SW 1271 (cell line): ENCODE measurements at places on chromosomes 3 and 15.

DNA sequence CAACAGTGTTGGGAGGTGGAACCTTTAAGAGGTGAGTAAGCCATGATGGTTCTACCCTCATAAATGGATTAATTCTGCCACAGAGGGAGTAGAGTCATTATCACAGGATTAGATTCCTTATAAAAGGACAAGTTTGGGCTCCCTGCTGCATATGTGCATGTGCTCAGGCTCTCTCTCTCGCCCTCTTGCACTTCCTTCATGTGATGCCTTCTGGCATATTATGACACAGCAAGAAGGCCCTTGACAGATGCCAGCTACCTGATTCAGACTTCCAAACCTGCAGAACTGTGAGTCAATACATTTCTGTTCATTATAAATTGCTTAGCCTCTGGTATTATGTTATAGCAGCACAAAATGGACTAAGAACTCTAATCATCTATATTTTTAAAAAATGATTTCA, 205.3 kb downstream of the CTNNB1 start:
- DNase-seq: no peak

- DNase-seq: no peak
These were observed 36.8 kb downstream of the ADCY5 start for GRCh38 chr3:123412076-123412475.

- DNase-seq: no peak
These were observed 356.4 kb upstream of the RASGRP1 start for GRCh38 chr15:38920966-38921365.

DNA sequence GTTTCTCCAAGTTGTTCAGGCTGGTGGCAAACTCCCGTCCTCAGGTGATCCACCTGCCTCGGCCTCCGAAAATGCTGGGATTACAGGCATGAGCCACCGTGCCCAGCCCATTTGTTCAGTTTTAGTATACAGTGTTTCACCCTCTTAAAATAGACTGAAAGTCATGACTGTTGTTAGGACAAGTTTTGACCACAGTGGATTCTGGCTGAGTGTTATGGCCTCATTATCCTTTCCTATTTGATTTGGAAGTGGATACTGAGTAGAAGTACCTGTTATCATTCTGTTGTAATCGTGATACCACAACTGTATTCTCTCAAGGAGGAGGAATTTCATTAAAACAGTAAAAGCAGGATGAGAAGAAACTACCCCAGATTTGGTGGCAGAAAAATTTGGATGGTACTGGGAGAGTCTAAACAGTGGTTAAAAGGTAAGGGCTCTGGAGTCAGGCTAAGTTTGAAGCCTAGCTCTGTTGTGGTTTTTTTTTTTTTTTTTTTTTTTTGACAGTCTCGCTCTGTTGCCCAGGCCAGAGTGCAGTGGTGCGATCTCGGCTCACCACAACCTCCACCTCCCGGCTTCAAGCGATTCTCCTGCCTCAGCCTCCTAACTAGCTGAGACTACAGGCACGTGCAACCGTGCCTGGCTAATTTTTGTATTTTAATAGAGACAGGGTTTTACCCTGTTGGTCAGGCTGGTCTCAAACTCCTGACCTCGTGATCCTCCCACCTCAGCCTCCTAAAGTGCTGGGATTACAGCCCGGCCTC, 2.6 kb downstream of the MAP2K1 start:
- DNase-seq: no peak

- no peak for DNase-seq
These were observed 130.0 kb downstream of the RBMS3 start for GRCh38 chr3:29410660-29411405.

DNA sequence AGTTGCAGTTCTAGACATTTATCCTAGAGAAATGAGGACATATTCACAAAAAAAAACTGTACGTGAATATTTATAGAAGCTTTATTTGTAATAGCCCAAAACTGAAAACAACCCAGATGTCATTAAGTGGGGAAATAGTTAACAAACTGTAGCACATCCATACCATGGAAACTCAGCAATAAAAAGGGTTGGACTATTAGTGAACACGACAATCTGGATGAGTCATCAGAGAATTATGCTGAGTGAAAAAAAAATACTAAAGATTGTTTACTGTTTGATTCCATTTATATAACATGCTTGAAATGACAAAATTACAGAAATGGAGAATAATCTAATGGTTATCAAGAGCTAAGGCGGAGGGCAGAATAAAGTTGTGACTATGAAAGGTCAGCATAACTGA, 59.5 kb downstream of the CPA3 start:
- DNase-seq: no peak

GRCh38 chr3:163166197-163166596, 1669.6 kb downstream of the OTOL1 start:
- no peak for DNase-seq

DNA sequence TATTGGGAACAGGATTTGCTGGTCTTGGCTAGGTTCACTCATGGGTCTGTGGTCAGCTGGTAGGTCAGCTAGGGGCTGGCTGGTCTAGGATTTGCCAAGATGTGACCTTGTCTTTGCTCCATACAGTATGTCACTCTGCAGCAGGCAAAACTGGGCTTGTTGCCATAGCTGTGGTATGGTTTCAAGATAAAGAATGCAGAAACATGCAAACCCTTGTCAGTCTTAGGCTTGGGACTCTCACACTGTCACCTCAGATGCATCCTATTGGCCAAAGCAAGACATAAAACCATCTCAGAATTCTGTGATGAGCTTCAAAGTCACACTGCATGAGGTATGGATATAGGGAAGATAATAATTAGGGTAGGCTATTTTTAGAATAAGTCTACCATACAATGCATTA, 66.6 kb upstream of the TBC1D5 start:
- DNase-seq: peak; percentile 20

DNA sequence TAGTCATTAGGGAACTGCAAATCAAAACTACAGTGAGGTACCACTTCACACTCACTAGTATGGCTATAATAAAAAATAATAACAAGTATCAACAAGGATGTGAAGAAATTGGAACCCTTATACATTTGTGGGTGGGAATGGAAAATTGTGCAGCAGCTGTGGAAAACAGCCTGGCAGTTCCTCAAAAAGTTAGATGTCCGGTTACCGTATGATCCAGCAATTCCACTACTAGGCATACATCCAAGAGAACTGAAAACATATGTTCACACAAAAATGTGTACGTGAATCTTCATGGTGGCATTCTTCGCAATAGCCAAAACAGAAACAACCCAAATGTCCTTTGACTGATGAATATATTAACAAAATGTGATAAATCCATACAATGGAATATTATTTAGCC, 187.9 kb upstream of the LYSMD4 start:
- no peak for DNase-seq

- no peak for DNase-seq
These were observed 58.0 kb upstream of the CRTC3 start for GRCh38 chr15:90471769-90472168.

DNA sequence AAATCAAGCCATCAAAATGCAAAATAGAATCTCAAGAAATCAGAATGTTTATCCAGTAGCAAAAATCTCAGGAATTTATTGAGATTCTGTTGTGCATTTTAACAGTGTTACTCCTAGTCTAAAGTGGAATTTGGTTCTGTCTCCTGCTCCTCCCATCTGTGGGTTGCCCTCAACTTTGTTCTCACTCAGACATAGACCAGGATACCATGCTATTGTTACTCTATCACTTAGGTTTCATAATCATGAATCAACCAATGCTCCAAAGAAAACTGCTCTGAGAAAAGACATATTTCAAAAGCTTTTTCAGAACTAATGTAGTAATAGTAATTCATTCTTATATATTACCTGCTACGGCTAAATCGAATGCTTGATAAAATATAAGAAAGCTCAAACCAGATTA, 274.7 kb downstream of the RBMS3 start:
- no peak for DNase-seq

- no peak for DNase-seq
These were observed 3.7 kb downstream of the ISL2 start for GRCh38 chr15:76340198-76340802.

DNA sequence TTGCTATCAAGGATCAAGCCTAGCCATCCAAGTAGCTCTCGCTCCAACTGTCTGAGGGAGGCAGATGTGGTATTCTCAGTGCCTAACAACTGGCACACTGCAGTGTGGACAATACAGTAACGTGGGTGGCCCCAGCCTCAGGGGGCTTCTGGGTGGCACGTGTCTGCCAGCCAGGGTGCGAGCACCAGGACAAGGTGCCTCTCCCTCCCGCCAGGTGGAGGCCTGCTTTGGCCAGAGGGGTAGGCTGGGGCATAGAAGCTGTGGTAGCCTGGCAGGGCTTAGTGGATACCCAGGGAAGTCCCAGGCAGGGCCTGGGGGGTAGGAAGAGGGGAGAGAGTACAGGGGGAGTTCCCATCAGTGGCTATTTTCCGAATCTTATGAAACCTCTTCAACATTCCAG, 234.0 kb downstream of the PLCL2 start:
- no peak for DNase-seq

DNA sequence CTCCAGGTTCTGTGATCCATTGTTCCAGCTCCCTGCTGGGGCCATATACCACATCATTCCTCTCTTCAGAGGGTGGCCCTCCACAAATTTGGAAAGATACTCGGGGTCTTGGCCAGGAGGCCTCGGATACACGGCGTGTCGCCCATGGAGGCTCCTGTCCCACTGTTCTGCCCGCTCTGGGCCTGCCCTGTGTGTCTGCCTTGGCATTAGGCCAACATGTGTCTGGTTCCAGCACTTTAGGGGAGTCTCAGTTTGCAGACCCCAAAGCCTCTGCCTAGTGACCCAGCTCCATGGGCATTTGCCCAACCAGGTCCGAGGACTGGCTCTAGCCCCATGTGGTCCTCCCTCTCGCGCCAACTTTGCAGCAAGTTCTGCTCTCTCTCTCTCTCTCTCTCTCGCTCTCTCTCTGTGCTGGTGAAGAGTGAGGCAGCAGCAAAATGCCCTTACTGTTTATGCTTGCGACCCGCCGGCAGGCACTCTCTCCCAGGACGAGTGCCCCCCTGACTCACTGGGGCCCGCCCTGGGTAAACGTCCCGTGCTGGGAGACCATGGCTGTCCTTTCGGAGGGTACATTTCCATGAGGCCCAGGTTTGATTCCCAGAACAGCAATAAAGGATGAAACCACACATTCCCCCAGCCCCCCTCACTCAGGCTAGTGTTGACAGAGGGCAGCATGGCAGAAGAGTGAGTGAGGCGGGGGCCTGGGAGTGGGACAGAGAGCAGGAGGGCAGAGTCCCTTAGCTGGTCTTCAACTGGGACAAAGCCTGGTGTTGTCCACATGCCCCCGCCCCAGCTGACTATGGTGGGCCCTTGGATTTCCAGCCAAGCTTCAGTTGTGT, 77.9 kb downstream of the ISG20 start:
- no peak for DNase-seq

DNA sequence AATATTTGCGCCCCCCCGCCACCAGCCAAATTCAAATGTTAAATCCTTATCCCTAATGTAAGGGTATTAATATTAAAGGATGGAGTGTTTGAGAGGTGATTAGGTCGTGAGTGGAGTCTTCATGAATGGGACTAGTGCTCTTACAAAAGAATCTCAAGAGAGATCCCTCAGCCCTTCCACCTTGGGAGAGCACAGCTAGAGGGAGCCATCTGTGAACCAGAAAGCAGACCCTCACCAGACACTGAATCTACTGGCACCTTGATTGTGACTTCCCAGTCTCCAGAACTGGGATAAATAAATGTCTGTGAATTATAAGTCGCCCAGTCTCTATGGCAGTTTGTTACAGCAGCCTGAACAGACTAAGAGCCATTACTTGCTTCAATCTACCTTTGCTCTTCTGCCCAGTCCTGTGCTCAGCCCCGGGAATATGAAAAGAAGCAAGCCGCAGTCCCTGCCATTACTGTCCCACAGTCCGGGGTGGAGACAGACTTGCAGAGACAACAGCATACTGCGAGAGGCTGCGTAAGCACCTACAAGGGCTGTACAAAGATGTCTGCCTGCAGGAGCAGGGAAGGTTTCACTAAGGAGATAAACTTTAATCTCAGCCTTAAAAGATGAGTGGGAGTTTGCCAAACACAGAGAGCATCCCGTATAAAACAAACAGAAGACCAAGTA, 110.7 kb upstream of the TMCO5A start:
- no peak for DNase-seq

DNA sequence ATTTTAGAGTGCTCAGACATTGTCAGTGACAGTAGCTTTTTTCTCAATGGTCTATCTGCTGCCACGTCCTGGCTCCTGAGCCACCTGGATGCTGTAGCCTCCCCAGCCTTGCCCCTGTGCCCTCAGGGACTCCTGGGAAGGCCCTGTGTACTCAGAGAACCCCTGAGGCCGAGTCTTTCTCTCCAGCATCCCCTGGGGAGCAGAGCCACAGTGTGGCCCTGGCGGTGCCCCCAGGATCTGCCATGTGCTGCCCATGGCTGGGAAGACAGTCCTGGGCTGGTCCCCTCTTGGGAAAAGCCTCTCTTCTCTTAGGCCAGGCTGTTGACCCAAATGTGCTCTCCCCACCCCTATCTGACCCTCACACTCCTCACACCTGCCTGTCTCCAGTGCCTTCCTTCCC, 5.0 kb downstream of the MYD88 start:
- DNase-seq: no peak

GRCh38 chr3:42778644-42779043, 5.6 kb upstream of the CCDC13 start:
- DNase-seq: no peak

DNA sequence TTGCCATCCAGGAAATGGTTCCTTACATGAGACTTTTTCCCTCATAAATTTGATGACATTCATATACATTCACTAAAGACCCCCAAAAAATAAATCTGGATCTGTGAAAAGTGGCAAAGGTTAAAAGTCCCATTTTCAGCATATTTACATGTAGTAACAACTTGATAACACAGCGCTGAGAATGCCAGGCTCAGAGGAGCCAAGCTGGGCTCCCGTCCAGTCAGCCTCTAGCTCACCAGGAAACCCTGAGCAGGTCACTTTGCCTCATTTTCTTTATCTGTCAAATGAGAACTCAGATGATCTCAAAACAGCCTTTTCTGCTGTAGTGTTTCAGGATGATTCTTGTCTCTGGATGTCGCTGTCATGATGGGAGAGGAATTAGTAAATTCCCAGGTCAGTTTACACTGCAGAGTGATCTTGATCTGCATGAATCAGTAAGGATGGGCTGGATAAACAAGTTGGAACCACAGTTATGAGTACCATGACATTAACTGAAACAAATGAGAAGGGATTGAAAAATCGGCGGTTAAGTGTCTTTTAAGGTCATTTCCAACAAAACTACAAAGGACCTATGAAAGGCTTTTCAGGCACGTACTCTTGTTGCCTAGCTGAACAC, 82.8 kb downstream of the PPARG start:
- DNase-seq: no peak

DNA sequence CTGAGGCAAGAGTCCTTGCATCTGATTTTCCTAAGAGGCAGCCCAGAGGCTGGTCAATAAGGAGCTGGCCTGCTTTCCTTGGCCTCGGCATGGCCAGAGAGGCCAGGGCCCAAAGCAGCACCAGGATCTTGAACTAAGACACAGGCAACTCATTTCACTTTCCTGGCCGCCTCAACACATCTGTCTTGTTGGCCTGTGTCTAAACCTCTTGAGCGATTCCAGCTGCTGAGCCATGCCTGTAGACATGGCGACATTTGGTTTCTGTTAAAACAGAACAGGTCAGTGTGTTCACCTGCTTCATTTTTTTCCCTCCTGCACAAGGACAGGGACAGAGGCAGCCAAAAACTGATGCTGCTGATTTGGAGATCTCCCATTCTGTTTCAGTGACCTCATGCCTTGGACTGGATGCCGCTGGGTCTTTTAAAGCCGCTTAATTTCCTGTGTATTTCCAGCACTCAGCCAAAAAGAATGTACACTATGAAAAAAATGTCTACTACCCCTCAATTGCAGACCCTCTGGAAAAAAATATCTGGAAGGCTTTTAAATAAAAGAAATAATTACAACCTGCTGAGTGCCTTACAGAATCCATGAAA, 266.6 kb upstream of the ICE2 start:
- no peak for DNase-seq

- no peak for DNase-seq
These were observed 145.1 kb downstream of the TP63 start for GRCh38 chr3:189776149-189776824.
